Cerebellar nuclear complex (tissue), 1 donor: ENCODE measurements at places on chromosomes 6 and 20.

- DNase-seq, result no peak
Measured at GRCh38 chr6:20707870-20708269, 173.6 kb downstream of the CDKAL1 start.

DNA sequence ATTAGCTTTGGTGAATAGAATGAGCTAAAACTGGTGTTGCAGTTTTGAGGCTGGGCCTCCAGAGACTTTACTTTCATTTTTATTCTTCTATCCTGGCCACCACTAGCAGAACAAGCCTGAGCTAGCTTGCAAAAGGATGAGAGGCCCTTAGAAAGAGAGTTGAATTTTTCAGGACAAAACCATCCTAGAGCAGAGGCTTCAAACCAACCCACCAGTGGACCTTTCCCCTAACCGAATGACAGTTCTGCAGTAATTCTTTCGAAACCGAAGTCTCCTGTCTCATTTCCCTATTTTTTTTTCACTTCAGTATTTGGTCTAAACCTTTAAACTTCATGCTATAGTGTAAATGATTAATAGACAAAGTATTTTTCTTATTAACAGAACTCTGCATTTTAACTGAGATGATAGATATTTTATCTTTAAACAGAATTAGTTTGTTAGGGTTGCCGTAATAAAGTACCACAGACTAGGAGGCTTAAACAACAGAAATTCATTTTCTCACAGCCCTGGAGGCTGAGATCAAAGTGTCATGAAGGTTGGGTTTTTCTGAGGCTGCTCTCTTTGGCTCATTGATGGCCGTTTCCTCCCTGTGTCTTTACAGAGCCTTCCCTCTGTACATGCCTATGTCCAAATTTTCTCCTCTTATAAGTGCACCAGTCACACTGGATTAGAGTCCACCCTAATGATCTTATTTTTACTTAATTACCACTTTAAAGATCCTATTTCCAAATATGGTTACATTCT lies 80.6 kb upstream of the PAK5 start:
- DNase-seq, result no peak

- DNase-seq, result no peak
Measured at GRCh38 chr6:2184700-2185455, 60.5 kb downstream of the GMDS start.

DNA sequence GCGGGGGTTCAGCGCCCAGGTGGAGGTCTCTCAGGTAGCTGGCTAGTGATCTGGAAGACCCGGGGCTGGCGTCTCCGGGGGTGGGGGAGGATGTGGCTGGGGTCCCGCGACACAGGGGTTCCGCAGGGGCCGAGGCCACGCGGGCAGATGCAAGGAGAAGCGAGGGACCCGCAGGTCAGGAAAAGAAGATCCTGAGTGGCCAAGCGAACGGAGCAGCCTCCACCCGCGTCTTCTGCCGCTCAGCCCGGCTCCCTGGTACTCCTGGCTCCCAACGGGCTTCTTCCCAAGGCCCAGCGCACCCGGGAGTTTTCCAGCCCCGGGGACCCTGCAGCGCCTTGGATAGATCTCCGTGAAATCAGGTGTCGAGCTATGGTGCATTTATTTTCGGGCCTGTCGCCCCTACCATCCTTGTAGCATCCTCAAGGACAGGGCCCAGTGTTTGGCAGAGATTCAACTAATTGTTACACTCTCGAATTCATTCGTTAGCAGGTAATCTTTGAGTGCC lies 682 bp upstream of the CHD6 start:
- no peak for DNase-seq

DNA sequence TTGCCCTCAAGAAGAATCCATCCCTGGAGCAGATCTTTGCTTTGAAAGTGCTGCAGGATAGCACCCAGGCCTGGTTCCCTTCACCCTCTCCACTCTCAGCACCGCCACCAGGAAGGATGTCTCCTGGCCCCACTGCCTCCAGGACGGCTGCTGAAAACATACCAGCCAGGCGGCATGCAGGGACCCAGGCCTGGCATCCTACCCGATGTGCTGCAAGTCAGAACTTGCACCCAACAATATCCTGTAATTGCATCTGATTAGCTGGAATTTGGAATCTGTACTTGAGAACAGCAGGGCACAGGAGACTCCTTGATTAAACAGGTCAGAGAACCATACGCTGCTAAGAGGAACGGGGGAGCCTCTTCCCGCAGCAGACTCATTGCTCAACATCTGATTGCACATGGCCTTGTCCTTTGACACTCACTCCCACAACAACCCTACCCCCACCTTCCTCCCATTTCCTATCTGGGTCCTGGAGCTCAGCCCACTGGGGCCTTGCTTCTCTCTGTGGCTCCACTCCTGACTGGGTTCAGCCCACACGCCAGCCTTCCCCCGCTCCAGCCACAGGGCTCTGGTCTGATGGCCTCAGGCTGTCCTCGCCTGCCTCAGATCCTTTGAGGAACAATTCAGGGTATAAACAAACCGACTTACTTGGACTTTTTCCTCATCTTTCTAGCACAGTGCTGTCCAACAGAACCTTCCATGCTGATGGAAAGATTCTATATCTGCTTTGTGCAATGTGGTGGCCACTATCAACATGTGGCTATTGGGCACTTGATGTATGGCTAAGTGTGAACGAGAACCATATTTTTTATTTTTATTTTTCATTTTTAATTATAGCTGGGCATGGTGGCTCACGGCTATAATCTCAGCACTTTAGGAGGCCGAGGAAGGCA lies 78.0 kb downstream of the FGD2 start:
- DNase-seq, result no peak

- DNase-seq, result no peak
Measured at GRCh38 chr6:127383988-127384387, 40.6 kb upstream of the ECHDC1 start.

- no peak for DNase-seq
Measured at GRCh38 chr6:68094070-68094469, 541.0 kb upstream of the ADGRB3 start.

DNA sequence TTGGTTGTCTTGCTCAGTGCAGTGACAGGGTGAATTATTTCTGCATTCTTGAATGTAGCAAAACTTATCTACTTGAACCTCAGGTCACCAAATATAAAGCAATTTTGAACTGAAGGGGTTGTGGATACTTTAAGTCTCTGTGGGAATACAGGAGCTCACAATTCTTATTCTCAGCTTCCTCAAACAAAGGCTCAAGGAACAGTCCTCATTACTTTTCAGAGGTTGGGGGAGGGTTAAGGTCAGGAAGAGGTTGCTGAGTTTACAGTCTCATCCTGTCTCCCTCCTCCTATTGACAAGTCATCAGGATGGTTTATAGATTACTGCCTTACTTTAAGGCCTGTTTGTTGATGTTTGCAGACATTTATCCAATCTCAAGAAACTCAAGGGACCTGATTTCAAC lies 143.6 kb upstream of the SPACA1 start:
- DNase-seq, result no peak

GRCh38 chr20:20463933-20464374 lies 96.0 kb downstream of the INSM1 start:
- DNase-seq, result no peak

DNA sequence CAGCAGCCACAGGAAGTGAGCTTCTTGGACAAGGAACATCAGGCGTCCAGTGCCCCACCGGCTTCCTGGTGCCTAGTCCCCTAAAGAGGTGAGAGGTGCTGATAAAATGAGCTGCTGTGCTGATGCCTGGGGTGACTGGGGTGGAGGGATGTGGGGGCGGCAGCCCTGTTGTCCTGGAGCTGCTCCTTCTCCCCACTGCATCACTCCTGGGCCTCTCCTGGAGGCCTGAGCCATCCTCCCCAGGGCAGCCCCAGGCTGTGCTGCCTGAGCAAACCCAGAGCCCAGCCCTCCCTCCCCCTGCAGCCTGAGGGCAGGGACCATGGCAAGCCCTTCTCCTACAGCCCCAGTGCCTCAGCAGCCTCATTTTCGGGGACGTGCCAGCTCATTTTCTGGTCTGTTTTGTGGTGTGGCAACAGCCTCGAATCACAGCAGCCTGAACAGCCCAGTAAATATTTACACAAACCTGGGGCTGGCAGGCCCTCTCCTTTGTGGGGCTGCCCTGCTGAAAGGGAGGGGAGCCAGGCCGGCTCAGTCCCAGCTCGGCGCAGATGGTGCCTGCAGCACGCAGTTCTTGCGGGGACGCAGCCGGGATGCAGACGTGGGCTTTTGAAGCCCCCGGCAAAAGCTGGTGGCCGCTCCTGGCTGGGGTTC lies 259.9 kb downstream of the DLL1 start:
- DNase-seq, result no peak

- DNase-seq, result no peak
Measured at GRCh38 chr6:82681119-82681714, 317.6 kb downstream of the TPBG start.

- no peak for DNase-seq
Measured at GRCh38 chr20:33443006-33443511, 504 bp downstream of the SNTA1 start.

- no peak for DNase-seq
Measured at GRCh38 chr20:32727683-32728082, 15.6 kb downstream of the COMMD7 start.

GRCh38 chr20:63626424-63627128 lies at the start of gene GMEB2:
Gene GMEB2, minus strand, starts transcription at chr20:63627101. Its CDS starts 7,704 bp downstream, at chr20:63619397.
- no peak for DNase-seq

DNA sequence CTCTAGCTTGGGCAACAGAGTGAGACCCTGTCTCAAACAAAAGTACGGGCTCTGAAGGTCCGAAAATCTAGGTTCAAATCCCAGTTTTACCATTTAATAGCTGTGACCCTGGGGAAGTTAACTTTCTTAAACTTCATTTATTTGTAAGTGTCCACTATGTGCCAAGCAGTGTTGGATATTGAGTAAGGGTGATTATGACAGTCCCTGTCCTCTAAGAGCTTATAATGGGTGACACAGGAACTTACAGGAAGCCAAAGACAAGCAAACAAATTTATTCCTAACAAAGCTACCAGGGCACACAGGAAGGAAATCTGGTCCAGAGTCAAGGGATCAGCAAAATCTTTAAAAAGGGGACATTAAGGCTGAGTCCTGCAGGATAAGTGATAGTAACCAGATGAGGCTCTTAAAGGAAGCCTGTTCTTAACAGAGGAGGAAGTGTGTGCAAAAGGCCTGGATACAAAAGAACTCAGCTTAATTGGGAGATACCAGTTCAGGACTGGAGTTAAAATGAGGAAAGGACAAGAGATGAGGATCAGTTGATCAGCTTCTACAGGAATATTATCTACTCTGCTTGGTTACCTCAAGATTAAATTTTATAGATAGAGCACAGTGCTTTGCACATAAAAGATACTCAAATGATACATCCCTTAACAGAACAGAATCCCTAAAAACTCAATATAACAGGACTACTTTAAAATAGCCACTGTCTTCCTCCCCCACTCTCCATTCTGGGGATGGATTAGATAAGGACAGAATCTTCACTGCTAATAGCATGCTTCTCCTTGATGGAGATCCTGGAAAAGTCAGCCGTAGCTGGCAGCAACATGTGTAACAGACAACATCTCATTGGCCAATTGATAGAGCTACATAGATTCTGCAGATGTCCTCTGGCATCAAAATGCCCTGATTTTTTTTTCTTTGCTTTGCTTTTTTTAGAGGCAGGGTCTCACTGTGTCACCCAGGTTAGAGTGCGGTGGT lies 6.1 kb downstream of the SNX3 start:
- no peak for DNase-seq

- no peak for DNase-seq
Measured at GRCh38 chr20:43955750-43956191, 41.1 kb downstream of the TOX2 start.

GRCh38 chr6:95087394-95088097 lies 489.8 kb upstream of the MANEA start:
- DNase-seq, result no peak

- DNase-seq, result no peak
Measured at GRCh38 chr6:112117554-112117953, 30.2 kb downstream of the FAM229B start.

DNA sequence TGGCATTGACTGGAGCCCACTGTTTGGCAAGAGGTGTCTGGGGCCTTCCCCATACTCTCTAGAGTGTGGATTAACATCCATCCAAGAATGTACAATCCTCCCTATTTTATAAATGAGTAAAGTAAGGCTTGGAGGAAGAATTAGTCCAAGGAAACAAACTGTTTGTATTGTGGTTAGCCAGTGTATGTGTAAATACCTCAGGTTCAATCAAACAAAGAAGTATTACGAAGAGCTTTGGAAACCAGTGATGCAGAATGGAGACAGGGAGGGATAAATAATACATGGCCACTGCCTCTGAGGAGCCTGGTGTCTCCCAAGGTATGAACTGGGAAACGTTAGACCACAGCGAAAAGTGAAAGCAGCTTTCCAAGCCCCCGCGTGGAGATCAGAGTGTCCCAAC lies 226.6 kb upstream of the RIN2 start:
- DNase-seq, result no peak

- DNase-seq, result no peak
Measured at GRCh38 chr6:6622501-6622900, 34.0 kb downstream of the LY86 start.

DNA sequence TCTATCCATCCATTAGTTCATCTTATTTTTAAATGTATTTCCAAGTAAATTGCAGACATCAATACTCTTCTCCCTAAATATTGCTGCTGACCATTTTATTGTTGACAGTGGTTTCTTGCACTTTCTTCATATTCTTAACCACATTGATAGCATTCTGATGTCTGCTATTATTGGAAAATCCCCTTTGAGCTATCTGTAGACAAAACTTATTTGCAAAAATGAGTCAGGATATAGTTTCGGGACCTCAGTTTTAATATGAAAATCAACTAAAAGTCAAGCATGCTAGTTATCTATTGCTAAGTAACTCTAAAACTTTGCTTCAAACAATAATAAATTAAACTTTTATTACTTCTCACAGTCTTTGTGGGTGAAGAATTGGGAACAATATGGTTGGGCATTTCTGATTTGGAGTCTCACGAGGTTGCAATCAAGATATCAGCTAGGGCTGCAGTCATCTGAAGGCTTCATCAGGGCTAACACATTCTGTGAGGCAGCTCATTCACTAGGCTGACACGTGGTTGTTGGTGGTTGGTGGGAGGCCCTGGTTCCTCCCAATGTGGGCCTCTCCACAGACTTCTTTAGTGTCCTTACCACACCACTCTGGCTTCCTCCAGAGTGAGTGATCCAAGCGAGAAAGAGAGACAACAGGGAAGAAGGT lies 32.7 kb downstream of the CD109 start:
- no peak for DNase-seq

DNA sequence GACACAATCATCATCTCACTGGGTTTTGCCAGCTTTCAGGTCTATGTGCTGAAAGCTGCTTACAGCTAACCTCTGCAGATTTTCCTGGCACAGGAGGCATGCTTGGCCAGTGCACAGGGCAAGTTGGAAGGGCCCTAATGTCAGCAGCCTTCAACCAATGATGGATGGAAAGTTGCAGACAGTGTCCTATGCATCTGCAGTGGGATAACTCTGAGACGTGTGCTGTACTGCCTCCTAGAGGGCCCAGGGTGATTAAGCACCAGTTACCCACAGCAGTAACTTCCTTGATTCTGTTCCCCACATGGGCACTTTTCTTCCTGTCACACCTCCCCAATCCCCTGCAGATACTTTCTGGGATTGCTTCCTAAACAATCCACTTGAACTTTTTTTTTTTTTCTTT lies 38.6 kb downstream of the OVOL2 start:
- DNase-seq, result no peak

- no peak for DNase-seq
Measured at GRCh38 chr20:15496501-15497039, 1076.7 kb downstream of the KIF16B start.

GRCh38 chr6:108673602-108674001 lies 112.9 kb downstream of the FOXO3 start:
- no peak for DNase-seq

- no peak for DNase-seq
Measured at GRCh38 chr20:62120990-62121775, 1.1 kb upstream of the LSM14B start.
